Jurkat, Clone E6-1 (cell line): ENCODE measurements at places on chromosomes 3 and 15.

DNA sequence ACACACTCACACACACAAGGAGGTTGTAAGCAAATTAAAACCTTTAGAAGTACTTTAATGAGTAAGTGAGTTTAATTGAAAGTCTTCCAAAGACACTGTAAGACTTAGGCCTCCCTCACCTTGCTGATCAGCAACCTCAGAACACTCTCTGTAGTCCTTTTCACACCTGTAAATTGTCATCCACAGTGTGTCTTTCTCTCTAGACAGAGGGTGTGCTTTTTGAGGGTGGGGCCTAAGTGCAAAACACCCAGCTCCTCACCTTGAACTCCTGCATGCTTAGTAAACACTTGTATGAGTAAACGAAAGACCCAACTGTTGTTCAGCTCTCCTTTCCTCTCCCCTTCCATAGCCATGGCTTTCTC is 183.2 kb upstream of the IL12A start:
- no peak for DNase-seq

DNA sequence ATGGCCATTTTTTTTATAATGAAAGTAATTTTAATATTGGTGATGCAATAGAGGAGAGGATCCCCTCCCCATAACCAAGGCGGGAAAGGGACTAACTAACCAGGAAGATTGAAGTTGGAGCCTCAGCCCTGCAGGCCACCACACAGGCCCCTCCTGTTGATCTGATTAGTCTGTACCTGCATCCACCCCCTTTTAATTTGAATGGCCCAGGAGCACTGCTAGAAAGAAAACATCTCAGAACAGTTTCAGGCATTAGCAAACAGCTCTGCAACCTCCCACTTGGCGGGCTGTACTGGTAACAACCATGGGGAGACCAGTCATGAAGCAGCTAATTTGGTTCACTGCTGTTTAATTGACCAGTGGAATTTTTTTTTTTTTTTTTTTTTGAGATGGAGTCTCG is 10.3 kb downstream of the CAV3 start:
- no peak for DNase-seq

- peak; percentile 61 for DNase-seq
These were observed 23.5 kb downstream of the DRD3 start for GRCh38 chr3:114155370-114155821.

DNA sequence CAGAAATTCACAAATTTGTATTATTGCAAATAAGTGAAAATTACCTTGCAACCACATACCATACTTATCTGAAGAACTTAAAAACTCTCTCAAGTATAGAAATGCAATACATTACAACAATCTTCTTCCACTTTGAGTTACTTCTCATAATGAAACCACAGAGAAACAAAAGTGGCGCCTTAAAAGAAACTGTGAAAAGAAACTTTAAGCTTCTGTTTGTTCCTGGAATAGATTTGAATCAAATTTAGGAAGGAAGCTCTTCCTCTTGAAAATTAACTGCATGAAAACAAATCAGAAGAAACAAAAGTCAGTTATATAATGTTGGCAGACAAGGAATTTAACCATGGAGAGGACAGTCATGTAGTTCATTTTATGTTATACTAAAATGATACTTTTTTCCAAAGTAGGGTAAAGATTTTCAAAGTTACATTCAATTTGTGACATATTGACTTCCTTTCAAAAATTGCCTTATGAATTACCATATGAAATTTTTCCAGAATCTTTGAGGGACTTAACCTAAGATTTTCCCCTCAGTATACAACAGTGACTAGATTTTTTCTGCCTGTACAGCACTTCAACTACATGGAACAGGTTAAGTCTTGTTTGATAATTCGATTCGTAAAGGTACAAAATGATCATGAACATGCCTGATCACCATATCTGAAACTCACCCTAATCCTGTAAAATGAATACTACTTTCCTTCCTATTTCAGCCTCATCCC is 57.6 kb upstream of the TNFSF10 start:
- DNase-seq = peak; percentile 39

- no peak for DNase-seq
These were observed 135.0 kb downstream of the STAG1 start for GRCh38 chr3:136617198-136617597.

GRCh38 chr15:79529157-79529785 is 97.1 kb downstream of the MINAR1 start:
- no peak for DNase-seq

GRCh38 chr3:161510510-161511260 is 14.1 kb downstream of the OTOL1 start:
- DNase-seq = no peak

DNA sequence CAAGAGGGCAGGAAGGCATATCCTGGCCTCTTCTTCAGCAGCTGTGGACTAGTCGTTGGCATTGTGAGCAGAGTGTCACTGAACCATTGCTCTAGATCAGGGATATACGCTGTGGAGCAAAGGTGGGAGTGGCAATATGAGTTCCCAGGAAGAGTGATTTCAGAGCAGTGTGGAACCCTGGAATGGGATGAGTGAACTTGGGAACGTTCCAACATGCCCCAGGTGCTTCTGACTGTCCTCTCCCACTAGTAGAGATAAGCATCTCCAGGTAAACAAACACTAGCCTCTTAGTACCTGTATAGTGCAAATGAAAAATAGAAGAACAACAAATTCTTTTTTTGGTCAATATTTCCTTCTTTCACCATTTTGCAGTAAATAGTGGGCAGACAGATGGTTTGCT is 123.6 kb upstream of the VEPH1 start:
- no peak for DNase-seq

- no peak for DNase-seq
These were observed 49.8 kb downstream of the ZNF445 start for GRCh38 chr3:44427683-44428082.

GRCh38 chr3:50503504-50504342 is at the start of gene CACNA2D2:
Gene CACNA2D2 (minus strand): TSS chr3:50503634. CDS start chr3:50503423, 211 bp downstream.
- peak; percentile 49 for DNase-seq

DNA sequence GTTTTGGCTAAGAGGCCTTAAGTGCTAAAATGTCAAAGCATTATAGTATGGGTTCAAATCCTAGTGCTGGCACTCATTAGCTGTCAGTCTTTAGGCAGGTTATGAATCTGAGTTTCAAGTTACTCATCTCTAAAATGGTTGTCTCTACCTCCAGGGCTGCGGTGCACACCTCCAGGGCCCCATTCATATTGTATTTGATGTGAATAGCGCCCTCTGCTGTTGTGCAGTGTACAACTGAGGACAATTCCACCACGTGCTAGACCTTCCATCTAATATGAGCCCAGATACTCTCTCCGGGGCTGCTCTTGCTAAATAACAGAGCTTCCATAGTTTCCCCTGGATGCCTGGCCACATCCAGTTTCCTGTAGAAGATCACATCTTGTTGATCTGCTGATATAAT is 54.3 kb downstream of the OXNAD1 start:
- peak; percentile 76 for DNase-seq
